ENCODE measurements at places on chromosomes 2 and 18. TPM values are rescaled to one million over a fixed set of nuclear protein-coding genes. Genes with fewer than 3 reads are reported as not detected.

ITGAV gene
- total RNA-seq, result 358 TPM

CAPN14 gene
- 0.19 TPM for total RNA-seq

POTEI gene
- not detected for total RNA-seq

RBMS1 gene
- total RNA-seq, result 71.4 TPM

CHN1 gene
- total RNA-seq, result 22.9 TPM

TANC1 gene
- 84.5 TPM for total RNA-seq

MAB21L4 gene
- not detected for total RNA-seq

SIX3 gene
- total RNA-seq, result not detected

RETSAT gene
- total RNA-seq, result 34.2 TPM

LTBP1 gene
- 102 TPM for total RNA-seq

PAX8 gene
- not detected for total RNA-seq

GYPC gene
- total RNA-seq, result 108 TPM

FHOD3 gene
- total RNA-seq, result 290 TPM

LAMA1 gene
- total RNA-seq, result 0.30 TPM

WDFY1 gene
- 30.5 TPM for total RNA-seq

NGEF gene
- total RNA-seq, result 0.57 TPM

PRKRA gene
- 49.5 TPM for total RNA-seq

NT5DC4 gene
- not detected for total RNA-seq

WDR7 gene
- 26.6 TPM for total RNA-seq

PLCD4 gene
- total RNA-seq, result 0.19 TPM

CCL20 gene
- total RNA-seq, result not detected

TEX44 gene
- not detected for total RNA-seq

C2orf49 gene
- total RNA-seq, result 12.8 TPM

CRYGD gene
- not detected for total RNA-seq

POTEF gene
- total RNA-seq, result not detected

ALMS1 gene
- 9.4 TPM for total RNA-seq

TLX2 gene
- total RNA-seq, result not detected

LONRF2 gene
- total RNA-seq, result 21.1 TPM

IL18R1 gene
- total RNA-seq, result 0.78 TPM

NEU4 gene
- 0.21 TPM for total RNA-seq

ANO7 gene
- total RNA-seq, result 1.1 TPM

IMMT gene
- total RNA-seq, result 315 TPM

FAM124B gene
- 1.1 TPM for total RNA-seq

C2orf66 gene
- total RNA-seq, result not detected

SCYGR4 gene
- total RNA-seq, result not detected

SOWAHC gene
- total RNA-seq, result 4.2 TPM

FTCDNL1 gene
- total RNA-seq, result 4.7 TPM

AGXT gene
- not detected for total RNA-seq

MAPK4 gene
- total RNA-seq, result 30.1 TPM
